Stimulated activated CD4-positive, alpha-beta T cell treated with anti-CD3 and anti-CD28 coated beads, Interleukin-12 subunit alpha, Interleukin-12 subunit beta, amount 100 ng/mL, for 48 hours (primary cell): ENCODE measurements at places on chromosomes 4 and X.

DNA sequence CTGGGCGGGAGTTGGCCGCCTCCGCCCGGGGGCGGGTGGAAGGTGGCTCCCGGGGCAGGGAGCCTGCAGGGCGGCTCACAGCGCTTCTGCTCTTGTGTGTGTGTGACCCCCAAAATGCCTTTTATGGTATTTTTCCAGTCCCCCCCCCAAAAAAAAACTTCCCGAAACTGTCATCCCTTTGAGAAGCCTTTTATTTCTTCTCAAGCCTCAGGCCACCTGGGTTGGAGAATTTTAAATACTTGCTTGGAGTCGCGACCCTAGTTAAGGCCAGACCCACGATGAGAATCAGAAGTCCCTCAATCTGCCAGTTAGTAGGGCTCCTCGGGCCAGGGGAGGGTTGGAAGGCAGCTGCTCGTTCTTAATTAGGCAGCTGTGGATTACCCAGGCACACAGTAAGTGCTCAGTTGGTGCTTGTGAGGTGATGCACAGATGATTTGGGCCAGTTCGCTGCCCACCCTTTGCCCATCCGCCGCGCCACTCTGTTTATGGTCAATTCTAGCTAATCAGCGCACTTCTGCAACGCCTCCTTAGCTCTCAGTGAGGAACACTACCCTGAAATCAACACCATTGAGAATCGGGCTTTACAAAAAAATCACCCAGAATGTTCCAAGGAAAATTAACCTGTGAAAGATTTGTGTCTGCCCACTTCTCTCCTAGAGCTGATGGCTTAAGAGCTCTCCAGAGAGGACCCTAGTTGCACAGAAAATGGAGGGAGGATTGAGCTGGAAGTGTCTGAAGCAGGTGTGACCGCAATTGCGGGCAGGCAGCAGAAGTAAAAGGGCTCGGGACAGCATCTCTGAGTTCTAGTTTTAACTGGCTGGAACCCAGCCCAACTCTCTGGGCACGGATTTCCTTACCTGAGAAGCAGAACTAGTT lies 648 bp upstream of the SCD5 start:
- no peak for DNase-seq

GRCh38 chr4:90128961-90129495 lies 1.8 kb downstream of the CCSER1 start:
- no peak for DNase-seq

DNA sequence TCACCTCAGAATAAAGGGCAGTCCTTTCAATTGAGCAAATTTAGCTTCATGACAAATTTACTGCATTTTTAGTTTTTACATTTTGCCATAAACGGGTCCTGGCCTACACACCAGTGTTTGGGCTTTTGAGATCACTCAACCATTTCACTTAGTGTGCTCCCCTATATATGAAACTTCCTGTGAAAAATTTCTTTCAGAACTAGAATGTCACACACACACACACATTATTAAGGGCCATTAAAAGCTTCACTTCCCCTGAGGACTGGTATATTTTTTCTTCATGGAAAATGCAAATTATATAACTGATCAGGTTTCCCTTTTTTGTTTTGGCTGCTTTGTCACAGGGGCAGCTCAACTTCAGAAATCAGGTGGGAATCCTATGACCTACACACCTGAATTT lies 206.5 kb downstream of the ENOX2 start:
- no peak for DNase-seq

DNA sequence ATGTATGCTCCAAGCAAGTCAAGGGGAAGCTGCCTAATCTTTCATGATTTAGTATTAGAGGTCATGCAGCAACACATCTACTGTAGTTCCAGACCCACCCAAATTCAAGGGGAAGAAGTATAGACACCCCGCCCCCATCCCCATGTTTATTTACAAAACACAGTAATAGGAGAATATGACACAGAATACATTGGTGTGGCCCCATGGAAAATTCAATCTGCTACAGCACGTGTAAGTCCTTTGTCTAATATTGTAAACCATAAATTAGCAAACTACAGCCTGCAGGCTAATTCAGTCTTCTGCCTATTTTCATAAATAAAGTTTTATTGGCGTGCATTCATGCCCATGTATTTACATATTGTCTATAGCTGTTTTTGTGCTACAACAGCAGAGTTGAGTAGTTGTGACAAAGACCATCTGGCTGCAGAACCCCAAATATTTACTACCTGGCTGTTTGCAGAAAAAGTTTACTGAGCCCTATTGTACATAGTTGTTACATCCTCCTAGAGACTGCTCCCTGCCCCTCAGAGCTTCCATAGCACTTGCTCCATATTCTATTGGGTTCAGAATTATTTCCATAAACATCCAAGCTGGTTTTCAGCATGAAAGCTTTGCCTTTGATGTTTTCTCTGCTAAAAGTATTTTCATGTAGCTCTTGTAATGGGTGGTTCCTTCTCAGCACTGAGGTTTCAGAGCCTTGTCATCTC lies 326.8 kb upstream of the CPEB2 start:
- DNase-seq = no peak

DNA sequence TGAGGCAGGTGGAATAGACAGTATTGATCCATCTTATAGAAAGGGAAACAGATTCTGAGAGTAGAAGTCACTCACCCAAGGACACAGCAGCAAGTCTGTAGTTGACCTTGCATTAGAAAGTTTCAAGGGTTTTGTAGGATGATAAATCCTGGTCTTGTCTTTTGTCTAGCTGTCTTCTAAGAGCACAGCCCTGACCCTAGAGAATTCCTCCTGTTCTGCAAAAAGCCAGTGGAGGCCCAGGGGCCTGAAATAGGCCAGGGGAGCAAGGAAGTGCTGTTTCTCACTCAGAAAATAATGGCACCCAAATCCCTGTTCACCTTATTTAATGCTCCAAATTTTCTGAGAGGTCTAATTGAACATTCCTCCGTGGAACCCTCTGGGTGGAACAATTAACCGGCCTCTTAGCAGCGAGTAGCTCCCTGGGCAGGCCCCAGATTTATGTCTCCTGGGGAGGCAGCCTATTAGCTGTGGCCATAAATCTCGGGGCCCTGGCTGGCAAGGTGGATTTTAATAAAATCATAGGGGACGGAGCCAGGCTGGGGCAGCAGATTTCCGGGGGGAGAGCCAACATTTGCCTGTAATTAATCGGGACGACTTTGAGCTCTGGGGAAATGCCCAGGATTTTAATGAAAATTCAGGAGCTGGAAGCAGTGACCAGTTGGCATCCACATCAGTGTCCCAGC lies 49.2 kb upstream of the MSX1 start:
- no peak for DNase-seq

GRCh38 chr4:56871371-56871866 lies 36.3 kb upstream of the REST start:
- DNase-seq = no peak

DNA sequence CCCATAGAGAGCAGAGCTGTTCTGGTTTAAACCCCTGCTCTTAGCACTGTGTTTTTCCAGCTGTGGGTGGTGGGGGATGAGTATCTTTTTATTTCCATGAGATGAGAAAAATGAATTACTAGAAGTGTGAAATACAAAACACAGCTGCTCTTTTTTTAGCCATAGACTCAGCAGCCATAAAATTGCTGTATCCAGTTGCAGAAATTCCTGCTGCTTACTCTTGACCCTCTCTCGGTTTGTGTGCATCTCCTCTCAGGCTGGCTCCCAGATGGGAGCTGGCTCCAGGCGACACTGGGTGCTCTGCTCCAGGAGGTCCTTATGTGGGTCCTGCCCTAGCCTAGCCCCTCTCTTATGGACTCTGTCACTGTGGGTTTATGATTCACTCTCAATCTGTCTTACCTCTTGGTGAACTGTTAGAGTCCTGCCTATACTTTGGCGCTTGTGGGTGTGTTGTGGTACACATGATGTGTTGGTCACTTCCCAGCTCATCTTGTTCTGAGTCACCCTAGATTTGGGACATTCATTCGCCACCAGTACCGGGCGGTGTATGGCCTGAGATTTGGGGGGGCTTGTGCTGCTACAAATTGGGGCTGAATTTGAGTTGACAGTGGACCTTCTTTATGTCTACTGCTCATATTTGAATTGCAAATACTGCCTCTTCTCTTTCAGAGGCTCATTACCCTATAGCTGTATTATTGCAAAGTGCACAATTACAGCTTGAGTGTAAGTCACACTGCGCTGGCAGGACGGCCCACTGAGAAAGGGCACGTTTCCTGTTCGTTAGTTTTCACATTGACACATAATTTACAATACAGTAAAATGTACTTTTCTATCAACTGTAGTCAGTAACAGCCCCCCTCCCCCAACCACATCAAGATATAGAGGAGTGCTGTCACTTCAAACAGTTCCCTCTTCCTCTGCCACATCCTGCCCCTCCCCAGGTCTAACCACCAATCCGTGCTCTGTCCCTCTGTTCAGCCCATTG lies 46.9 kb upstream of the MSANTD1 start:
- peak; percentile 60 for DNase-seq

- no peak for DNase-seq
Observed at GRCh38 chr4:106414366-106414765, 45.8 kb upstream of the GIMD1 start.

GRCh38 chrX:9867753-9868152 lies 81.5 kb downstream of the SHROOM2 start:
- DNase-seq = no peak

GRCh38 chr4:87657525-87657924 lies 7.4 kb downstream of the DMP1 start:
- DNase-seq = no peak

DNA sequence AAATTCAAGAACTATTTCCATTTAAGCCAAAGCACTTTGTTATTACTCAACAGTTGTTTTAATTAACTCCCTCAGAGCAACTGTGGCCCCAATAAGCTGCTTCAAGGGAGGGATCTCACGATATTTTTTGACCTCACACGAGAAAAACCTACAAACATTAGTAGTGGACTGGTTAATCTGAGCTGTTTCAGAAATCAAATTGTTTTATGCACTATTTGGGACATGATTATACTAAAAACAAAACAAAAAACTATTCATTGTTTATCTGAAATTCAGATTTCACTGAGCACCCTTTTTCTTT lies 74.3 kb downstream of the DCHS2 start:
- DNase-seq = no peak

GRCh38 chr4:148044912-148045352 lies 313.0 kb downstream of the ARHGAP10 start:
- no peak for DNase-seq

- DNase-seq = no peak
Observed at GRCh38 chr4:138267835-138268234, 25.7 kb upstream of the SLC7A11 start.

DNA sequence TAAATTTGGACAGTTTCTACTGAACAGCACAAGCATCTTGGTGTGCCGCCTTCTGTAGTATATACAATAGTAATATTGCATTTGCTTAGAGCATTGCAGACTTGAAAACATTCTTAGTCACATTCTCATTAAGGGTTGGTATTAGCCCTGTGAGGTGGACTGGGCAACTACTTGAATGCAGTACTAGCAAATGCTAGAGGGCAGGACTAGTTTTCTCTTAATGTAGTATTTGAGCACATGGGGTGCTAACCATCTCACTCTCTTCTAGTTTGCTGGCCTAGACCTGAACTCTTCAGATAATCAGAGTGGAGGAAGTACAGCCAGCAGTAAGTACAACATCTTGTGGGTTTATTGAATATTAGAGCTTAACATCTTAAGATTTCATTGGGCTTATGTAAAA lies 3.2 kb downstream of the DDX3X start:
- no peak for DNase-seq

DNA sequence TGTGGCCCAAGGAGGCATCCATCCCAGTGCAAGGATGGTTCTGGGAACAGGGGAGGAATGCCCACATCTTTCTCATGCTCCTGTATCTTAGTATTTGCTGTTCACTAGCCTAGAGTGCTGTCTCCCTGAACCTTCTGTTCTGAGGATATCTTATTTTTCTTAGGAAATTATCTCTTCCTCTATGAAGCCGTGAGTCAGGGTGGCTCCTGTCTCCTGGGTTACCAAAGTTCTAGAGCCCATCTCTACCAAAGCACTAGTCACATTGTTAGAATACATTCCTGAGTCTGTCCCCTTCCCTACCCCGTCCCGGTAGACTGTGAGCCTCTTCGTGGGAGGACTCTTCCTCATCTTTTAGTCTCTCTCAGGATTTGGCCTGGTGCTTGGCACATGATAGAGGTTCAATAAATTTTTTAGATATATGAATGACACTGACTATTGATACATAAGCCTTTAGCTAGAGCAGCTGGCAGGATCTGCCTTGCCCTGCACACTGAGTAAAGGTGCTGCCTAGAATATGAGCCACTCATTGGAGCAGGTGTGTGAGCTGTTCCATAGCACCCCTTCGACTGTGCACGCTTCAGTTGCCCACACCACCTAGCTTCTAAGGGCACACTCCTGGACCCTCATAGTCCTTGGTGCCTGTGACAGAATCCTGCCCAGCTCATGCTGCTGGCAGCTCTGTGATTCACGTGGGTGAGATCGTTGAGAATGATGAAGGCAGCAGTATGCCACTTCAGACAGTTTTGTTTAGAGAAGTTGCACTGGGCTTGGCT lies 13.3 kb downstream of the CXCR3 start:
- no peak for DNase-seq

DNA sequence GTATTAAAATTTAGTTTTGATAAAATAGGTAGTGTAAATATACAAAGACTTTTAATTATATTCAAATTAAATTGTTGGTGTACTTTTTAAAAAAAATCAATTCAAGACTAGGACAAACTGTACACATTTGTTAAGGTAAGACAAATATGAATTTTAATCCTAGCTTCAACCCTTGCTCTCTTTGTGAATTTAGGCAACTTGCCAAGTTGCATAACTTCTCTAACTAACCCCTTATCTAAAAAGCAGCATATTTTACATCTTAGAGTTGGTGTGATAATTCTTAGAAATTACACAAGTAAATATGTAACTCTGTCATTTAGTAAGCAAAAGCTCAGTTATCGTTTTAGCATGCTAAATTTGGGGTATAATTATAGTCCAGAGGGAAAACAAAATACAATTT lies 78.1 kb upstream of the FSTL5 start:
- no peak for DNase-seq

DNA sequence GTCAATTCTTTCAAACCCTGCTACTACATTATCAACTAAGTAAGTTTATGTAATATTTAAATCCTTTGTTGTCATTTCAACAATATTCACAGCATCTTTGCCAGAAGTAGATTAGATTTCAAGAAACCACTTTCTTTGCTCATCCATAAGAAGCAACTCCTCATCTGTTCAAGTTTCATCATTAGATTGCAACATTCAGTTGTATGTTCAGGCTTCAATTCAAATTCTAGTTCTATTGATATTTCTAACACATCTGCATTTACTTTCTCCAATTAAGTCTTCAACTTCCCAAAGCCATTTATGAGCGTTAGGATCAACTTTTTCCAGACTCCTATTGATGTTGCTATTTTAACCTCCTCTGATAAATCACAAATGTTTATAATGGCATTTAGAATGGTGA lies 66.1 kb downstream of the BMP3 start:
- no peak for DNase-seq

GRCh38 chr4:150302553-150302952 lies 224.3 kb downstream of the DCLK2 start:
- peak; percentile 21 for DNase-seq

GRCh38 chr4:141133999-141134995 lies 1.0 kb upstream of the RNF150 start:
- DNase-seq = no peak

GRCh38 chrX:109990582-109991276 lies 12.2 kb upstream of the TMEM164 start:
- DNase-seq = no peak
